ENCODE measurements at places on chromosomes 12 and 14.
A peak's percentile ranks its signal among the peaks of the same experiment; 100 is the strongest.

DNA sequence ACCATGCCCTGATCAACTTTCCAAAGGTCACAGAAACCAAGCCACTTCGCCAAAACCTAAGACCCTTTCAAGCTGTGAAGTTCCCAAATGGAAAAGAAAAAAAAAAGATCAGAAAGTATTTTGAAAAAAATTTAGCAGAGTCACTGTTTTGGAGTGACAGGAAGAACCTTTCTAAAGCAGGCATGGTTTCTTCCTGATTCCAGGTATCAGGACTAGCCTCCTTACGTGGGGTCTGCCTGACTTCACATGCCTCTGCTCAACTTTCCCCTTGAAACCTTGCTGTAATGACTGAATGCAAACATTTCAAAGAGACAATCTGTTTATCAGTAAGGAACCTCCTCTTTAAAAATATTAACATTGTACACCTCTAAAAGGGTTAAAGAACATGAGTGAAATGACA lies 9.5 kb downstream of the CORO1C start:
- DNase-seq = no peak

DNA sequence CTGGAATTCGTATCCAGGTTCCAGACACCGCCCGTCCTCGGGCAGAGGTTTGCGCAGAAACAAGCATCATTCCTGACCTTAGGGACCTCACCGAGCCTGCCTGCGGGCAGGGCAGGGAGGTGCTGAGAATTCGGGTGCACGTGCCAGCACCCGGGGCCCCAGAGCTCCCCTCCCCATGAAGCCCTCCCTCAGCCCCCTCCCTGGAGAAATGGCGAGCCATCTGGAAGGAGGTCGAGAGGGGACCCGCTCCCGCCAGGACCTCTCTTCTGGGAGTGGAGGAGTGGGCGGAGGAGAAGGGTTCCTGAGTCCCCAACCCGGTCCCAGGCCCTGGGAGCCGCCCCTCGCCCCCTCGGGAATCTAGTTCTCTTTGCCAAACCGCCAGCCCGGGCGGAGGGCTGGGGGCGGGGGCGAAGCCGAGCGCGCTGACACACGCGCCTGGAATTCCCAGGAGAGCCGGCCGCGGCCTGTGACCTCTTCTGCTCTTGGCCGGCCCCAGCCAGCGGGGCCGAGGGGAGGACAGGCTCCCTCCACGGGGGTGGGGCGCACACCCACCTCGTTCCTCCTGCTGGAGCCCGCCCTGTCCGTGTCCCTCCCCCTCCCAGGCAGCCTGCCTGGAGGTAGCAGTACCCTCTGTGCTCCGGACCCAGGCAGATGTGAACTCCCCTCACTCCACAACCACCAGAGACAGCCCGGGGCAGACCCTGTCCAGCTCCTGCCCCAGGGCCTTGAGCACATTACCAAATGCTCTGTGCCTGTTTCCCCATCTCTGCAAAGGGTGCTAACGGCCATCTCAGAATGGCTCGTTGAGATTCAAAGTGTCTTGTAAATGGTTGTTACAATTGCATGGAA lies 23.0 kb upstream of the GPR132 start:
- no peak for DNase-seq

- no peak for DNase-seq
These were observed 1731.5 kb upstream of the FLRT2 start for GRCh38 chr14:83798421-83798820.

- DNase-seq = no peak
These were observed 27.2 kb downstream of the JDP2 start for GRCh38 chr14:75454963-75455546.

GRCh38 chr14:33643426-33644181 lies 307.3 kb downstream of the EGLN3 start:
- DNase-seq = no peak

DNA sequence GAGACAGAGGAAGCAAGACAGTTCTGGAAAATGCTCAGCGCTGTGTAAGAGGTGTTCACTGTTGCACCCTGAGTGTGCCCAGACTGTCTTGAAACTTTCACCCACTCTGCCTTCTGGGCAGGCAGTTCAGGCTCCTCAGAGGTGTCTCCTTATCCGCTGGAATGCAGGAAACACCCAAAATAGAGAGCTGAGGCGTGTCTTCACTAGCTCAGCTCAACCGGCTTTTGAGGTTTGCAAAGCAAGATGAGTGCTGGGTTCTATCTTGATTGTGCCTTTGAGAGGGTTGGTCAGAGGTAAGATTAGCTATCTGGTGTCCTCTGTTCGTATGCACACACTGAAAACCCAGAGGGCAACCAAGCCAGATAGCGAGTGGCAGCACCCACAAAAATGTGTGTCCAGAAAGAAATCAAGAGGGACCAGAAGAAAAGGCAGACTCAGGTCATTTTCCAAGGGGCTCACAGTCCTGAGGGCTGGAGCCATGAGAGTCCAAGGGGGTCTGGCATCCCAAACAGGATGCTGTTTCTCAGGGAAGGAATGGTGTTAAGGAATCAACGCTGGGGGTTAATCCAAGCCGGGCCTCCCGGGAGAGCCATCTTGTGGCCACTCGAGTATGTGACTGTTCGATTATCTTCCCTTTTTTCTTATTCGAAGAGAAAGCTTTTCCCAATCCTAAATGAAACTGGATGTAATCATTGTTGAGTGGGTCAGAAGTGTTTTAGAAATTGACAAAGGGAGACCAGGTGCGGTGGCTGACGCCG lies 47.1 kb downstream of the TBX3 start:
- DNase-seq = peak; percentile 47

- no peak for DNase-seq
These were observed 11.6 kb downstream of the TIMELESS start for GRCh38 chr12:56437430-56438176.

DNA sequence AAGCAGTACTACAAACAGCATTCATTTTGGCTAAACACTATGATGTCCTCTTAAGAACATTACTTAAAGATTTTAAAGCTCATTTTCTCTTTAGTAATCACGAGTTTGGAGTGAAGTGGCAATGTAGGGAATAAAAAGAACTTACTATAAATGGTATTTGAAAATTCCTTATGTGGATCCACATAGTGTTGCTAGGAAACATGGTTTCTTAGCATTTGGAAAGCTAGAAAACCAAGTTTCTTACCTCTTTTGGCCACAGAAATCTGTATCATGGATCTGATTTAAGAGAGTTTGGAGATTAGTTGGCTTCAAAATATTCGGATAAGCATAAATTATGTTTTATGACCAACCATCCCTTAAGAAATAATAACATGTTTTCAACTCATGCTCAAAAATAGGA lies 337.7 kb upstream of the GARIN6 start:
- DNase-seq = no peak

- no peak for DNase-seq
These were observed 3.3 kb downstream of the OR6C68 start for GRCh38 chr12:55495490-55495889.

DNA sequence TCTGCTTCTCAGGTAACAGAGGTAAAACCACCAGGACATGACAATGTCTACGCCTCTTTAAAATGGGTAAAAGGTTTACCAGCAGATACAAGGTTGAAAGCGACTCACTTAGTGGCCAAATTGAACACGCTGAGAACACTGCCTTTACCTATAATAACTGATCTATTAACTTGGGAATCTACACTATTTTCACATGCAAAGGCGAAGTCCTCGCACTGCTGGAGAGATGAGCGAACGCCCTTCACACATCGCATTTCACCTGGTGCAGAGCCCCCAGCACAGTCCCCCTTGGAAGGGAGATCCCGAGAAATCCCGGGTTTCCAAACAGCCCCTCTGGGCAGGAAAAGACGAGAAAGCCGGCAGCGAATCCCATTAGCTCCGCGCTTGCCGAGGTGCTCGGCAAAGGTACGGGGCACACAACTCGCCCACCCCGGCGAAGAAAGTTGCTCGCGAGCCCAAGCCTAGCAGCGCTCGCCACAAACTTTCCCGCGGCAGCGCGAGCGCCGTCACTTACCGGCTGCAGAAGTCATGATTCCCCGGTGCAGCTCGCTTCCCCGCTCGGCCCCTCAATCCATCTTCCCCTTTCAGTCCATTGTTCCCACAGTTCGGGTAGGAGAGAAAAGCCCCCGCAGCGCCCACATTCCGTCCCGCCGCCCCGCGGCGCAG lies 423 bp downstream of the FGD6 start:
- DNase-seq = no peak

GRCh38 chr12:19946550-19946949 lies 421.8 kb upstream of the PDE3A start:
- no peak for DNase-seq

DNA sequence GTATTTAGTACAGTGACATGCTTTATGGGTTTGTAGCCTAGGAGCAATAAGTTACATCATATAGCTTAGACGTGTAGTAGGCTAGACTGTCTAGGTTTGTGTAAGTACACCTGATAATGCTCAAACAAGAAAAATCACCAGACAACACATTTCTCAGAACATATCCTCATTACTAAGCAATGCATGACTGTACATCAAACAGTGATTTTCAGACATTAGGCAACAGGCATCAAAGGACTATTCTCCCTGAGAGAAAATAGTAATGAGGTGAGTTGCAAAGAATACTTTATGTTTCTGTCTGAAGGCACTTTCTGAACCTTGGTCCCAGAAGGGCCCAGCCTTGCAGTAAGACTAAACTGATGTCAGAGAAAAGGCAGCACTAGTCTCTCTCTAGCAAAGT lies 48.4 kb upstream of the SYT10 start:
- no peak for DNase-seq

DNA sequence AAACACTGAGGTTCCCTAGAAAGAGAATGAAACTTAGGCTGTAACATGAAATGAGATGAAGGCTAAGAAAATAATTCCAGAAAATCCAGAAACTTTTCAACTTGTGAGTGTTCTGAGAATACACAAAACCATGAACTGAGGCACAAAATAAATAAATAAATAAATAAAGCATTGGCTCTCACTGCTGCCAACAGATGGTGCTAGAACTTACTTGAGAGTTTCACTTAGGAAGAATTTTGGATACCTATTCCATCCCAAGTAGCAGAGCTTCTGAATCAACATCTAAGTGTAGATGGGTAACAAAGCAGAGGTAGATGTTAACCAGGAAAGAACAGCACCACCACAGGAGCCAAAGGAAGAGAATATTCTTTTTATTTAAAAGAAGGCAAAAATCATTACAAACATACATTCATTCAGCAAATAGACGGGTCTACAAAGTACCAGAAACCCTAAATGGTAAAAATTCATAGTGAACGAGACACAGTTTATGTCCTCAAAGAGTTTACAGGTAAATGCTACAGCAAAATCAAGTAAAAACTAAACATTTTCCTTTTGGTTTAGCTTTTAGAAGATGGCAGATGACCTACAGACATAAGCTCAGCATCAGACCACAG lies 16.7 kb downstream of the EPS8 start:
- peak; percentile 7 for DNase-seq

DNA sequence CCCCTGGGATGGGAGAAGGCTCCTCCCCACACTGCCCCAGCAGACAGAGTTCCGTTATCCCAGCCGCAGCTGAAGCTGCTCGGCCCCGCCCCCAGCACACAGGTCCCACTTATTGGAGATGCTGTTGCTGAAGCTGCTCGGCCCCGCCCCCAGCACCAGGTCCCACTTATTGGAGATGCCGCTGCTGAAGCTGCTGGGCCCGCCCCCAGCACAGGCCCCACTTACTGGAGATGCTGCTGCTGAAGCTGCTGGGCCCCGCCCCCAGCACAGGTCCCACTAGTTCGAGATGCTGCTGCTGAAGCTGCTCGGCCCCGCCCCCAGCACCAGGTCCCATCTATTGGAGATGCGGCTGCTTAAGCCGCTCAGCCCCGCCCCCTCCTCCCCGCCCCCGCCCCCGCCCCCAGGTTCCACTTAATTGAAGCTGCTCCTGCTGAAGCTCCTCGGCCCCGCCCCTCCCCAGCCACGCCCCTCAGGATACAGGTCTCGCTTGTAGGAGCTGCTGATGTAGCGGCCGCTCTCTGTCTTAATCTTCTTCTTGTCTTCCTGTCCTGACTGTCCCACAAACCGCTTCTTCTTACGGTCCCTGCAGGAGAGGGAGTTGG lies 12.0 kb downstream of the CFAP73 start:
- no peak for DNase-seq

- no peak for DNase-seq
These were observed at the start of gene FOXN4 for GRCh38 chr12:109308534-109309380. Gene FOXN4 (minus strand): TSS chr12:109309284. CDS start chr12:109308321, 963 bp downstream.

DNA sequence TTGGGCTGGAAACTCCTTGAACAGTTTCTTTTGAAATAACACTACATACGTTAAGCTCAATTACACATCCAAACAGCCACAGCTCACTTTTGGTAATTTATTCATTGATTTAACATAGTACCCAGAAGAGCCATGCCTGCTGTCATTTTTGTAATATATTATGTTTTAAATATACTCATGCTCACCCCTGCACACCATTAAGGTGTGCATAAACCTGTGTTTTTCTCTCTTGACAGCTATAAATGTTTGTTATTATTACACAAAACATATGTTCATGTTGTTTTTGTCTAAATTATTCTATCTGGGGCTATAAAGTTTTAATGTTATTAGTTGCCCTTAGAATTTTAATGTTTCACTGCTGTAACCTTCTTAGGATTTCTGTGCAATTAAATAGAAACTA lies 296.1 kb downstream of the AKAP6 start:
- no peak for DNase-seq

DNA sequence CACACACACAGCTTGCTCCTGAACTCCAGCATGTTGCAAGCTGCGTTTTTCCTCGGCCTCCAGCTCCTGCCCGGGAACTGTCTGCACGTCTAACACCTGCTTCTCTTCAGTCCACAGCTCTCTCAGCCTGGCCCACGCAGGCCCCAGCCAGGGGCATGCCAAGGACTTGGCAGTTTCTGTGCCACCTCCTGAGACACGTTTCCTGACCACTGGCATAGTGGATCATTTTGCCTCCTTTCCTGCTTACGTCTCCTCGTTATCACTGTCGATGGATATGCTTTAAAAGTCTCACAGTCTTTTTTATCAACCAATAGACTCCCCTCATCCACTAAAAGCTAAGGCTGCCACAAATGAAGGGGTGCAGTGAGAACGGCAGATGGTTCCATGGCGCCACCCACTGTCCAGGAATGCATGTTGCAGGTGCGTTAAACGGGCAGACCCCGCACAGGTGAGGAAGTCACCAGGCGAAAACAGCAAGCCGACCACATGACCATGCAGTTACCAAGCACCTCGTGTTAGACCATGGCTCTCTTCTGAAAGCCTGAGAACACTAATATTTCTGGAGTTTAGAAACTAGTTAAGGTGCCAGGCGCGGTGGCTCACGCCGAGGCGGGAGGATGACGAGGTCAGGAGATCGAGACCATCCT lies 14.7 kb upstream of the TEAD4 start:
- peak; percentile 49 for DNase-seq

DNA sequence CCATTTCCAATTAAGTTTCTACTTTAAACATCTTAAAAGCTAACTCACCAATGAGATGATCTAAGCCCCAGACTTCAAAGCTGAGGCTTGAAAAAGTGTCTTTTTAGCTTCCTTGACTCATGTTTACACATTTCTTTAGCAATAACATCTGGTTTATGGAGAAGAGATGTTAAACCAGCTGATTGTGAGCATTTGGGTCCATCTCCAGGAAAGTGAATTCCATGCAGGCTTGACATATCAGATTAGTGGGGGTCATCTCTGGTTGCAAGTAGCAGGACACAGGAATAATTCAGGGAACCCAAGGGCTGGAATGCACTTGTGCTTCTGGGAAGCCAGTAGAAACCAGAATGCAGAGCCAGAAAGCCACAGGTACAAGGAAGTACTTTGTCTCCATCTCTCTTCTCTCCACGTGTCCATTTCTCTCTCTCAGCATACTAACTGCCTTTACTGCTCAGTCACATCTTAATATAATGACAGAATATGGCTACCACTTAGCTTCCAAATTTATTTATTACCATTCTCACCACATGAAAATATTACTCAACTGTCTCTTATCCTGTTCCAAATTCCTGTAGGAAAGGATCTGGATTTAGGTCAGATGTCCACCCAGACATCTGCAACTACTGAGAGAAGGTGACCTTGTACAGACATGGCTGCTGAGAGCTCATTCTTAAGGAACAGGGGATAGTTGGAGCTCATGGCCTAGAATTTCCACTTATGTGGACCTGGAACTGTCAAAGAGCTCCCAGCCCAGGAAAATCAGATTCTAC lies 104.4 kb downstream of the SCN8A start:
- no peak for DNase-seq
